ENCODE measurements at places on chromosomes 13 and 19.

GRCh38 chr13:33676045-33676989 is 141.6 kb upstream of the RFC3 start:
- DNase-seq, result peak; percentile 2

GRCh38 chr13:91825516-91825915 is 427.1 kb downstream of the GPC5 start:
- no peak for DNase-seq

- no peak for DNase-seq
These were observed 19.6 kb upstream of the NFIC start for GRCh38 chr19:3346677-3347353.

GRCh38 chr19:35363001-35363590 is 4.8 kb downstream of the FFAR3 start:
- DNase-seq, result no peak

DNA sequence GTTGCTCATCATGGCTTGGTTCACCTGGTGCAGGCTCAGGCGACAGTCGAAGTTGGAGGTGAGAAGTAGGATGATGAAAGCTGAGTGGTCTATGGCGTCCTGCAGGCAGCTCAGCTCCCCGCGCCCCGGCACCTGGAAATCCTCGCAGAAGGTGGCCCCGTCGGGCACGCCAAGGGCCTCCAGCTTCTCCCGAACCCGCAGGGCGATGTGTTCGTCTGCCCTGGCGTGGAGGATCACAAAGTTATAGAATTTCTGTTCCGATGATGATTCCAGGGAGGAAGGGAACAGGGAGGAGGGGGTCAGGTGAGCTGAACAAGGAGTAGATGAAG is 14.6 kb downstream of the TICAM1 start:
- DNase-seq, result no peak

GRCh38 chr19:48239582-48240141 is 16.1 kb downstream of the CARD8 start:
- no peak for DNase-seq

GRCh38 chr19:46898731-46899130 is 37.9 kb downstream of the ARHGAP35 start:
- no peak for DNase-seq

DNA sequence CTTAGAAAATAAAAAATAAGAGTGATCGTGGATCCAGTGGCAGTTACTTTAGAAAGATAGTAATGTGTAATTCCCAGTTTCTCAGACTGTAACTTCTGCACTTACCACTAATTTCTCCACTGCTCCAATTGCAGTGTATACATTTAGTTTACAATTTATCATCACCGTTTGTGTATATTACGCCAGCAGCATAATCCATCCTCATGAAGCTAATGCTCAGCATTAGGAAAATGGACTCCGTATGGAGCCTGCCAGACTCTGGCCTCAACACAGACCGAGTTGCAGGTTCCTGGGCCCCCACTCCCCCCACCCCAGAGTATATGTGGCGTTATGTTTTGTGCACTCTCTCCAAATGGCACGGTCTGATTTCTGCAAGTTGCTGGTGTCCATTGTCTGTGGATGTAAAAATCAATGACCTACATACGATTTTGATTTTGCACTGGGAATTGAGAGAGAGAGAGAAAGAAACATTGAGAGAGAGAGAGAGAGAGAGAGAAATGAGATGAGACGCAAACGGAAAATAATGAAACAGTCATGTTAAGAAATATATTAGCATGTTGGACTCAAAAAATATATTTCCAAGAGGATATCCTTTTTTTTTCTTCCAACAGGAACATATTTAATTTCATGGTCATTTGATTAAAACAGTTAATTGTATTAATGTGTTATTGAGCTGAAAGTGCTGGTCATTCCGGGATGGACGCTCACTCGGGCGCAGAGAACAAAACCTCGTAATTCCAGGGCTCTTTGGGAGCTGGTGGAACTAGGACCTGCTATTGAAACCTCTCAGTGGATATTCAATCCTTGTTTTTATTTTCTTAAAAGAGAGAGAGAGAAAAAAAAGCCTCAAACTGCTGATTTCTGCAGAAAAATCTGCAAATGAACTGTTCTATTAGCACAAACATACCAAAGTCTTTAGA is 278.8 kb downstream of the TSHZ3 start:
- DNase-seq, result no peak

DNA sequence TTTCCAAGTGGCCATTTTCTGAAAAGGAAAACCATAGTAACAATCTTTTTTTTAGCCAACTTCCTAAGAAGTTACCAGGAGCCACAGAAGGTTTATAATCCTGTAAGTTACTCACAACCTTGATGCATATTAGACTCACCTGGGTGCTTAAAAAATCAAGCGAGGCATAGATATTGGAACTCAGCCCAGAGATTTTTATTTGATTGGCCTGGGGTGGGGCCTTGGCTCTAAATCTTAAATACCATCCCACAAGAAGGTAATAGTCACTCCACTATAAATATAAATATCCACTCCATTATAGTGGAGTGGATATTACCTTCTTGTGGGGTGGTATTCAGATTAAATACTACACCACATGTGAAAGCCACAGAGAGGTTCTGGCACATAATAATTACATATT is 429.6 kb downstream of the RFC3 start:
- DNase-seq, result no peak

GRCh38 chr13:57925250-57925649 is 293.7 kb downstream of the PCDH17 start:
- DNase-seq, result no peak

GRCh38 chr13:111005808-111006505 is 91.1 kb upstream of the ANKRD10 start:
- DNase-seq, result no peak

DNA sequence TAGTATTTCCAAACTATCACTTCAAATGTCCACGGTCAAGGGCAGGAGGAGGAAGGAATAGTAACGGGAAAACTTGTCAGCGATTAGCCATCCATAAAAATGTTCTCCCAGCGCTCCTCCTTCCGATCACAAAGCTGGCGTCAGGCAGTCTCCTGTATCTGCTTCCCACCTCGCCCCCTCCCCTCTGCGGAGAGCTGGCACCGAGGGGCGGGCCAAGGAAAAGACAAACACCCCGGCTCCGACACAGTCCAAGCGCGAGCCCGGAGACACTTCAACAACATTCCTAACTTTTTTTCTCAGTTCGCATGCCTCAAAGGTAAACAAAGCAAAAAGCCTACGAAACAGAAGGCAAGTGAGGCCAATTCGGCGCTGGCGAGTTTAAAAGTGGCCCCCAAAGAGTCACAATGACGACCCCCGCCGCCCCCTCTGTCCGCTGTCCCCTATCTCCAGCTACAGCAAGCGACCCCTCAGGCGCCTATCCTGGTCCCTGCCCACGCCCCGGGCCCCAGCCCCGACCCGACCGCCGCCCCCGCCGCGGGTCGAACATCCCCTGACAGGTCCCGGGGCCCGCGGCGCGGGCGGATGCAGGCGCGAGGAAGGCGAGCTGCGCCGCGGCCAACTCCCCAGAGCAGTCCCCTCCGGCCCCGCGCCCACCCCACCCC is 736 bp downstream of the SMAD9 start:
- DNase-seq, result no peak

Measured in CD4-positive, alpha-beta T cell treated with Interleukin-6 at 100 ng/mL for 8 hours (primary cell).